Natural killer cell treated with Interleukin-12 subunit alpha and Interleukin-12 subunit beta and Interleukin-15 and Interleukin-18, amount 100 ng/mL, for 72 hours (primary cell): ENCODE measurements at places on chromosomes 1 and 21.

DNA sequence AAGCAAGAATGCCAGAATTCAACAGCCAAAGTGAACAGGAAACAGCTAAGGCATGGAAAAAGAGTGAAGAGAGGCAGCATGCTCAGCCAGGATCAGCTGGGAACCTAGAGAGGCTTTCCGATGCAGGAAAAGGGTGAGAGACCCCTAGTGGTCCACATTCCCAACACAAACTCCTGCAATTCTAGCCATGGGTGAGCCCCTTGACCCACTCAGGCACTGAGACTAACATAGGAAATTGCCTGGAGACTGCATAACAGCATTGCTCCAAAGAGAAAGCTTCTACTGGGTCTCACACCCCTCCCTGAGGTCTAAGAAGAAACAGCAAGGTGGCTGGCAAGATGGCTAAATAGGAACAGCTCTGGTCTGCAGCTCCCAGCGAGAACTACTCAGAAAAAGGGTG, 123.2 kb downstream of the LHX8 start:
- no peaks in the 10 kb centered on the region for H3K4me1 ChIP-seq
- no peaks in the 10 kb centered on the region for H3K27me3 ChIP-seq
- no peak overlapping the region for H3K4me3 ChIP-seq
- DNase-seq: no peak
- peaks cover 4% of the 10 kb centered on the region for H3K36me3 ChIP-seq
- no peak overlapping the region for H3K27ac ChIP-seq

GRCh38 chr1:40258445-40258769, 371 bp downstream of the ZMPSTE24 start:
- no peak for DNase-seq
- no peaks in the 10 kb centered on the region for H3K27me3 ChIP-seq
- peak overlapping the region; percentile 99 for H3K27ac ChIP-seq
- peaks cover 31% of the 10 kb centered on the region for H3K36me3 ChIP-seq
- H3K4me1 ChIP-seq: peaks cover 24% of the 10 kb centered on the region
- H3K4me3 ChIP-seq: peak overlapping the region; percentile 97

GRCh38 chr1:226882631-226883409, 12.4 kb downstream of the PSEN2 start:
- H3K4me1 ChIP-seq: peaks cover 45% of the 10 kb centered on the region
- H3K27me3 ChIP-seq: no peaks in the 10 kb centered on the region
- peak; percentile 69 for DNase-seq

DNA sequence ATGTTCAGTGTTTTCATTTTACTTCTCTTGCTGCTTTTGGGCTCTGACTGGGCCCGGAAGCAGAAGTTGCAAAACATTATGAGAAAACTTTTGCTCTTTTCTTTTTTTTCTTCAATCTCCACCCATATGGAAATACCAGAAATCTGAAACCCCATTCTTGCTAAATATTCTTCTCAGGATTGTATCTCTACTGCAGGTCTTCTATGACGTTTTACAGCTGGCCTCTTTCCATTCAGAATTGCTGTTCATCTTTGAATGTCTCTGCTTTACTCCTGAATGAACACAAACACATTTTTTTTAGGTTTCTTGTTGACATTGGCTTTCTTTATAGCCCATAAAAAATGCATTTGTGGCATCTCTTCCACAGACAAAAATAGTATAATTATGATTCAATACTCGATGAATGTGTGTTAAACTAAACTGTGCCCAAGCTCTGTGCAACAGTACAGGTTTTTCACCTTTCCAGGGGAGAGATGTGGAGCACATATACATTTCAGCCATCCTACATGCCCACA, 18.8 kb downstream of the PTPRC start:
- no peak for DNase-seq
- H3K27me3 ChIP-seq: no peaks in the 10 kb centered on the region
- H3K4me1 ChIP-seq: peaks cover 47% of the 10 kb centered on the region
- H3K4me3 ChIP-seq: peak overlapping the region; percentile 86
- H3K27ac ChIP-seq: peak overlapping the region; percentile 87
- peaks cover 8% of the 10 kb centered on the region for H3K36me3 ChIP-seq

DNA sequence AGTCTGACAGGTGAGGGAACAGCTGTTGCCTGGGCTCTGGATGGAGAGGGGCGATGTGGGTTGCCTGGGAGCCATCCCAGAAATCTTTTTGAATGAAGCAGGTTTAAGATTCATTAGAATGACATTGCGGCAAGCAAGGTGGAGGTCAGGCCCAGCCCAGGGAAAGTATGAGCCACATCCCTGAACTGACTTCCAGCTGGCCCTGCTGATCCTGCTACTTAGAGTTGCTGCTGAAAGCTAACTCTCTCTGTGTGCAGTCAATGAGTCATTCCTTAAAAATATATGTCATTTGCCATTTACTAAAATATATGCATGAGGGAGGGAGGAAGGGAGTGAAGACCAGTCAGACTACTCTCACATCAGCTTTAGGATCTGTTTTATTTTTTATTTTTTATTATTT, 54.3 kb upstream of the RAB3GAP2 start:
- DNase-seq: no peak
- H3K4me1 ChIP-seq: no peaks in the 10 kb centered on the region
- H3K27me3 ChIP-seq: peaks cover 28% of the 10 kb centered on the region
- no peak overlapping the region for H3K4me3 ChIP-seq
- no peaks in the 10 kb centered on the region for H3K36me3 ChIP-seq

DNA sequence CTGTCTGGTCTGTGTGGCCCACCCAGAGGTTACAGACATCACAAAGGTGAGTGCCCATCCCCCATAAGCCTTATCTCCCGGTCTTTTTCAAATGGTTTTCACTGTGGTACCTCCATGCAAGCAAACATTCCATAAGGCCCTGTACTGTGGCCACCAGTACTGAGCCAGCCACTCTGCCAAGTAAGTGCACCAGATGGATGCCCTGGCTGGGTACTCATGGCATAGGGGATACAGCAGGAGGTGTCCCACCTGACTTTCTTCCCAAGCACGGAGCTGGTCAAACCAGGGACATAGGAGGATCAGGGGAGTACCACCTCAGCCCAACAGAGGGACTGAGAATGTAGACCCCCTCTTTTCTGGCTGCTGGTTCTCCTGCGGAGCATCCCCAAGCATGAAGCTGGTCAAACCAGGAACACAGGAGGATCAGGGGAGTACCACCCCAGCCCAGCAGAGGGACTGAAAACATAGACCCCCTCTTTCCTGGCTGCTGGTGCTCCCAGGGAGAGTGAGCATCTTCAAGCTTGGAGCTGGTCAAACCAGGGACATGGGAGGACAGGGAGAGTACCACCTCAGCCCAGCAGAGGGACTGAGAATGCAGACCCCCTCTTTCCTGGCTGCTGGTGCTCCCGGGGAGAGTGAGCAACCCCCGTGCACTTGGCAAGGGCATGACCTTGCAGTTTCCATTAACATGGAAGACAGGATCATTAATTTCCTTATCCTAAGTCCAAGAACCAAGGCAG, 81.8 kb upstream of the KLHDC7A start:
- peaks cover 3% of the 10 kb centered on the region for H3K4me1 ChIP-seq
- peaks cover 18% of the 10 kb centered on the region for H3K27me3 ChIP-seq
- no peak overlapping the region for H3K4me3 ChIP-seq
- H3K27ac ChIP-seq: no peak overlapping the region
- no peaks in the 10 kb centered on the region for H3K36me3 ChIP-seq

DNA sequence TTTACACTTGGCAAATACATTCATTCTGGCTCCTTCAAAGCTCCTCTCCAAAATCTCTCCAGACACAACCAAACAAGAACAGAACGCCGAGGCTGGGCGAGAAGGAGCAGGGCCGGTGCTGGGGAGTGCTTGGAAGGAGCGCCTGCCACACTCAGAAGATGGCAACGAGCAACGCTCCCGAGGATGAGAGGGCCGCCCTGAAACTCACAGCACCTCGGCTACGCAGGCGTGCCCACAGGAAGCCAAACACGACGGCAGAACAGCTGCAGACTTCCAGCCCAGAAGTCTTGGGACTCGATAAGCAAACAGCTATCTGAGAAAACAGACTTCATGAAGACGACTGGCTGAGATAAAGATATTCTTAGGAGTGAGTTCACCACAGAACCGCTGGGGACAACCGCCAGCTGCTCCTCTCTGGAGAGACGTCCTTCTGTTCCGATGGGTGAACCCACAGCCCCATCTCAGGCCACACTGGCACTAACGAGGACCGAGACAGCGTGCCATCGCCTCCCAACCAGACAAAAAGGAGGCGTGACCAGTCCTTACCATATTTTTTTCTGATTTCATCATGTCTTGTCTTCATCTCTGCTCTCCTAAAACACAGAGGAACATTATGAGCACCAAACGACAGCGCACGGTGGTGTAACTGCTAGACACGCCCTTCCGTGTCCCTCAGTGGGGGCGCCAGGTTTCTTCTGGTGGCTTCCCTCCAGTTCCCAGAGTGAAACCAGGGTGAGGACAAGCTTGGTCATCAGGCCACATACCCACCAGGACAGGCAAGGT, 18.6 kb downstream of the PTTG1IP start:
- peaks cover 27% of the 10 kb centered on the region for H3K4me1 ChIP-seq
- DNase-seq: no peak

GRCh38 chr1:50349242-50349565, 74.0 kb downstream of the DMRTA2 start:
- peaks cover 33% of the 10 kb centered on the region for H3K27me3 ChIP-seq
- H3K27ac ChIP-seq: no peak overlapping the region
- no peaks in the 10 kb centered on the region for H3K4me1 ChIP-seq
- H3K4me3 ChIP-seq: no peak overlapping the region

- H3K36me3 ChIP-seq: no peaks in the 10 kb centered on the region
- peak overlapping the region; percentile 83 for H3K4me3 ChIP-seq
Observed at GRCh38 chr1:84693005-84693404, 2.7 kb upstream of the SSX2IP start.

GRCh38 chr1:53765657-53766056, 26.7 kb upstream of the GLIS1 start:
- H3K4me3 ChIP-seq: peak overlapping the region; percentile 83
- DNase-seq: peak; percentile 64
- H3K36me3 ChIP-seq: peaks cover under 1% of the 10 kb centered on the region
- peaks cover 27% of the 10 kb centered on the region for H3K4me1 ChIP-seq
- H3K27me3 ChIP-seq: no peaks in the 10 kb centered on the region

- no peak overlapping the region for H3K27ac ChIP-seq
- no peaks in the 10 kb centered on the region for H3K36me3 ChIP-seq
- no peak overlapping the region for H3K4me3 ChIP-seq
- H3K4me1 ChIP-seq: no peaks in the 10 kb centered on the region
- H3K27me3 ChIP-seq: peaks cover 12% of the 10 kb centered on the region
Observed at GRCh38 chr1:29805896-29806160, 569.5 kb downstream of the PTPRU start.

- H3K27me3 ChIP-seq: no peaks in the 10 kb centered on the region
- peaks cover 3% of the 10 kb centered on the region for H3K4me1 ChIP-seq
- peak; percentile 57 for DNase-seq
Observed at GRCh38 chr1:2589431-2590232, 3.1 kb downstream of the PRXL2B start.

DNA sequence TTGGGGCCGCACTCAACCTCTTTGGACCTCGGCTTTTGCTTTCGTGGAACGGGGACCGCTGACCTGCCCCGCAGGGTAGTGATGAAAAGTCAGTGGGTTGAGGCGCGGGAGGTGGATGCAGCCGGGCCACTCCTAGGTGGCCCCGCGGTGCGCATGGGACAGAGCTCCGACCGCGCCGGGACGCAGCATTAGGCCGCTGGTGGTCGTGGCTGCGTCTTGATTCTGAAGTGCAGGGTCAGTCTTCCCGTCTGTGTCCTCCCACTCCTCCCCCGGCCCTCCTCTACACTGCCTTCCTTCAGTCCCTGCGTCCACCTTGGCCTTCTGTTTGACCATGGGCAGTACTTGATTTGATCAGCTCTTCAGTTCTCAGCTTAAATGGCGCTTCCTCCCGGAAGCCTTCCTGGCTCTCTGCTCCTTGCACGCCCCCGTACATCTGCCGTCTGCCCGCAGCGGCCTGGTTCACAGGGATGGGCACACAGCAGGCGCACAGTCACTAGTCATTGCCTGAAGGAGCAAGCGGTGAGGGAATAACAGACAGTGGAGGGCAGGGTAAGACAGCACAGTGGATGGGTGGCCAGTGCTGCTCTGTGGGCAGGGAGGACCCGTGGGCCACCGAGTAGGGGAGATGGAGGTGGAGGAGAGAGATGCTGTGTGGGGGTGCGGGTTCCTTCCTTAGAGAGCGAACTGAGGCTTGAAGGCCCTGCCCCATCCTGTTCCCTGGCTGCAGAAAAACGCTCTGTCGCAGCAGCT, 633 bp downstream of the THEMIS2 start:
- no peaks in the 10 kb centered on the region for H3K27me3 ChIP-seq
- H3K4me3 ChIP-seq: peak overlapping the region; percentile 97
- no peaks in the 10 kb centered on the region for H3K36me3 ChIP-seq
